Stimulated activated CD8-positive, alpha-beta memory T cell treated with anti-CD3 and anti-CD28 coated beads, Interleukin-4, amount 100 ng/mL, for 4 hours (primary cell): ENCODE measurements at places on chromosomes 12 and 14.

GRCh38 chr14:59303216-59303615 lies 114.7 kb downstream of the DAAM1 start:
- DNase-seq, result no peak

DNA sequence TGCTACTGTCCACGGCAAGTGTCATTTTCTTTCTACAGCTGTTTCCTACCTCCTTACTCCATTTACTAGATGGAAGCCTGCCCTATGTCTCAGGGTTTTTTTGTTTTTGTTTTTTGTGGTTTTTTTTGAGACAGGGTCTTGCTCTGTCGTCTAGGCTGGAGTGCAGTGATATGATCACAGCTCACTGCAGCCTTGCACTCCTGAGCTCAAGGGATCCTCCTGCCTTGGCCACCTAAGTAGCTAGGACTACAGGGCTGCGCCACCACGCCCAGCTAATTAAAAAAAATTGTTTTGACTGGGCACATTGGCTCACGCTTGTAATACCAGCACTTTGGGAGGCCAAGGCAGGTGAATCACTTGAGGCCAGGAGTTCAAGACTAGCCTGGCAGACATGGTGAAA lies 14.7 kb downstream of the TUBA1A start:
- no peak for DNase-seq

GRCh38 chr12:30643366-30643765 lies 52.3 kb downstream of the IPO8 start:
- DNase-seq, result no peak

GRCh38 chr12:19779395-19780056 lies 340.2 kb downstream of the AEBP2 start:
- DNase-seq, result no peak

DNA sequence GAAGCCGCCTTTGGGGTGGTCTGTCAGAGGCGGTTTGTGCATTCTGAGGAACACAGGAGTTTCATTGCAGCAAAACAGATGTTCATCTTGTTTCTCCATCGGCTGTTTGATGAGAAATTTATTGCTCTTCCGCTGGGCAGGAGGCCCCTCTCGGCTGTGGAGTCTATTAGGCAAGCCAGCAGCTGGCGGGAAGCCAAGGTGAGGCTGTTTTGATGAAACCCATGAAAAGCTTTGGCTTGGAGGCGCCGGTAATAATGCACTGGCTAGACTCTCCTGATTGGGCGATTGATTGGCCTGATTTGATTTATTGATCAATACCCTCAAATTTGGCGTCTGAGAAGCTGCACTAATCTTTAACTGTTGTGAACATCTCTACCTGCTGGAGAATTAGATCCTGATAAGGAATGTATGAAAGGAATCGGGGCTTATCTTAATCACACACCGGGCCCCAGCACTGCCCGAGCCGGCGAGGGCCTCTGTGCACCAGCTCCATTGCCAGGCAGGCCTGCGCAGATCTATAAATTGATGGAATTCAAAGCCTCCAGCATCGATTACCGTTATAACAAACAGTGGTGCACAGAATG lies 187.7 kb downstream of the PHETA1 start:
- DNase-seq, result no peak

GRCh38 chr14:67077921-67078320 lies 111.3 kb upstream of the GARIN2 start:
- DNase-seq, result no peak

DNA sequence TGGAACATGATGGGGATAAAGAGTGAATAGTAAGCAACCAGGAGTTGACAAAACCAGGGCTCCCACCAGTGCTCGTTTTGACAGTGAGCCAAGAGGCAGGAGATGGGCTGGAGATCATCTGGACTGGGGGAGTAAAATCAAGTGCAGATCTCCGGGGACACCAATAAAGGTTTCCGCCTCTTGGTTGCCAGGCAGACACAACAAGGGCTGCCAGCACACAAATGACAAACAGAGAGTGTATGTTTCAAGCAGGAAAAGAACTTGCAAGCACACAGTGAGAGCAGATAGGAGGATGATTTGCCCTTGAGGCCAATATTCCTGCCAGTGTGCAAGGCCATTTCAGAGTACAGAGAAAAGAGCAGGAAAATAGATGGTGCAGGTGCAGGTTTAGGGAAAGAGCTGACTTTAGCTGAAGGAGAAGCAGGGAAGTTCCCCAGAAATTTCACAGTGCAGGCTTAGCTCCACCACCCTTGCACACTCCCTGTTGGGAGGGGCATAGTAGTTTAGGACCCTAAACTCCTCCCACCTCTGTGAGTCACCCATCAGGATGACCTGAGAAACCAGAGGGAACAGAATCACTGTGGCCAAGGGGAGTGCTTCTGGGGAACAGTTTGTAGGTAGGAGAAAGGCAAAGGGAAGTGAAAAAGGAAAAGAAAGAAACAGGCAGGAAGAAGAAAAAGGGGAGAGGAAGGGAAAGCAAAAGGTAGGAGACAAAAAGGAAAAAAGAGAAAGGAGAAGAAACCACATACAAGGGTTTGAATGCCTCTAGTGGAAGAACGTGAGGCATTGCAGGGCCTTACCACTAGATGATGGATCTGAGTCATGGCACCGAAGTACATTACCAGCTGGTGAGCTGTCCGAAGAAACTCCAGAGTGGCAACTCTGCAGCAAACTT lies 404.4 kb downstream of the SLC6A15 start:
- no peak for DNase-seq

DNA sequence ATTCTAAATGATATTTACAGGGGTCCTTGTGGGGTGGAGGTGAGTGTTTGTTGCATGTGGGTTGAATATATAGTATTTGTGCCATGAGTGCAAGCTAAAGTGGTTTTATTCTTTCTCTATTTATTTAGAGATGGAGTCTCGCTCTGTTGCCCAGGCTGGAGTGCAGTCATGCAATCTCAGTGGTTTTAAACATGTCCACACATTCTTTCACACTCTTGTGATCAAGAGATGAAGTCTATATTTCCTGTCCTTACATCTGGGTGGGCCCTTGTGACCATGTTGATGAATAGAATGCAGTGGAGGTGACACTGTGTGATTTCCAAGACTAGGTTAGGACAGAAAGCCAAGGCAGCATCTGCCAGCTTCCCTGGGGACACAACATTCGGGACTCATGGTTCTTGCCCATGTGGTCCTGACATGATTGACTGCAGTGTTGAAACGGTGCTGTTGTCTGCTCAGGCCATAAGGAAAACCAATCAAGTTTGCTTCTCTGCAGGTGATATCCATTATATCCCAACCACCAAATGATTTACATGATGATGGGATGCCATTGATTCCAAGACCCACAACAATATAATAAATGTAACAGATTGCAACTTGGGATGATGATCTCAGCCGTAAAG lies 172.6 kb downstream of the SUDS3 start:
- no peak for DNase-seq

- DNase-seq, result peak; percentile 40
Observed at GRCh38 chr12:55996201-55996714, 818 bp upstream of the SUOX start.

DNA sequence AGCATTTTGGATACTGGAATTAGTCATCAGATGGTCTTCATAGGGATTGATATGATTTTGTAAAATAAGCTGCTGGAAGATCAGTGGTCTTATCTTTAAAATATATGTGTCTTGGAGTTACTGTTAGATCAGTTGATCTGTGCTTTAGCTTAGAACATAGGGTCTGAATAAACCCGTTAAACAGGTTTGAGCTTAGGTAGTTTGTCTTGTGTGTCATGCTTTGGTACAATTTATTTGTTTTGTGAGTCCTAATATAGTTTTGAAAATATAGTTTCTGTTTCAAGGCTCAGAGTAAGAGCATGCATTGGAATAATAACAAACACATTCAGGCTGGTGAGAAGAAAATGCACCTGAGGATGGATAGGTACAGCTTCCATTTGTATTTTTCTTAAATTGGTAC lies 505.0 kb downstream of the SLC16A7 start:
- no peak for DNase-seq

GRCh38 chr12:65331456-65331855 lies 53.0 kb downstream of the MSRB3 start:
- no peak for DNase-seq

- DNase-seq, result no peak
Observed at GRCh38 chr12:53612978-53613377, 13.2 kb downstream of the ATF7 start.

DNA sequence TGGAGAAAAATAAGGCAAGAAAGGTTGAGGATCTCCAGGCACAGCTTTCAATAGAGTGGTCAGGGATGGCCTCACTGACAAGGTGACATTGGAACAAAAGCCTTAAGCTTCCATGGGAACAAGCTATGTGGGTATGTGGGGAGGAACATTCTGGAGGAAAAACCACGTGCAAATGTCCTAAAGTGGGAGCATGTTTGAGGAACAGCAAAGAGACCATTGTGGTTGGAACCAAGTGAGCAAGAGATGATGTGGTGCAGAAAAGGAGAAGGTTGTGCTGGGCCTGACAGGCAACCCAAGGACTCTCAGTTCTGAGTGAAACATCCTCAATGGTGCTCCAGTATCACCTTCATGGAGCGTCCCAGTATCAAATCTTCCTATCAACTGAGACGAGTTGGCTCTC lies 184.0 kb downstream of the CAND1 start:
- DNase-seq, result no peak

DNA sequence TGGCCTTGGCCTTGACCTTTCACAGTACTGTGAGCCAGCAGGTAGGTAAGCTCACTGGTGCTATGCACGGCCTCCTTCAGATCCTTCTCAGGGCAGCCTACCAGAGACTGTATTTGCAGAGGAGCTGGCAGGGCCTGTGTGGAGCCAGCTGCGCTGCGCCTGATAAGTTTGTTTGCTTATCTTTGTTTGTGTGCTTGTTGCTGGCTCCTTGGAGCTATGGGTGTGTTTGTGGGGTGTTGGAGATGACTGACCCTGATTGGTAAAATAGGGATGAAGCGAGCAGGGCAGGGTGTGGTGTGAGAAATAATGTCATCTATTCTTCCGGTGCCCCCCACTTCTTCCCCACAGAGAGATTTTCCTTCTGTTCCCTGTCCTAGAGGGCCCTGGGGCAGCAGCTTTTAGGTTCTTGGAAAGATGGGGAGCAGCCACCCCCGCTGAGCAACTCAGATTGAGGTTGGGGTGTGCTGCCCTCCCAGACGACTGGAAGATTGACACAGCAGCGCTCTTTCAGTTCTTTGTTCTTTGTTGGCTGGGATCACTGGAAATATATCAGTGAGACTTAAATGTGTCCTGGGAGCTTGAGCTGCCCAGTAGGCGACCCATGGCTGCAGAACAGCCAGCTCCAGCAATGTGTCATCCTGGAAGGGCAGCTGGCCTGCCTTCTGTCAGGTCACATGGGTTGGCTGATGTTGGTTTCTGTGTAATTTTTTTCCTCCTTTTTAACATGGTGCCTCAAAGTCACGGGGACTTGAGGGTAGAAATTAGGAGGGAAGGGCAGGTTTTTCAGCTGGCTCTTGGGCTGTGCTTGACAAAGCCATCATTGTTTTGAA lies 19.6 kb downstream of the MLXIP start:
- no peak for DNase-seq

GRCh38 chr14:90297876-90298629 lies 33.7 kb downstream of the NRDE2 start:
- no peak for DNase-seq

DNA sequence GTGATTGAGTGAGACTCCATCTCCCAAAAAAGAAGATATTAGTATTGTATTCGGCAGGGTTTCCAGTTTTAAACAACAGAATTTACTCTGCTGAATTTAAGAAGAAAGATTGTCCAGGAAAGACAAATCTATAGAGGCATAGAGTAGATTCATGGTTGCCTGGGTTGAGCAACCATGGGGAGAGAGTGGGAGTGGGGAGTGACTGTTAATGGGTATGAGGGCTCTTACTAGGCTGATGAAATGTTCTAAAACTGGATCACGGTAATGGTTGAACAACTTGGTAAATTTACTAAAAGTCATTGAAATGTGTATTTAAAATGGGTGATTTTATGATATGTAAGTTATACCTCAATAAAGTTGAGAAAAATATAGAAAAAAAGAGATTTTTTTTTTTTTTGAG lies 13.9 kb upstream of the C12orf76 start:
- DNase-seq, result no peak

DNA sequence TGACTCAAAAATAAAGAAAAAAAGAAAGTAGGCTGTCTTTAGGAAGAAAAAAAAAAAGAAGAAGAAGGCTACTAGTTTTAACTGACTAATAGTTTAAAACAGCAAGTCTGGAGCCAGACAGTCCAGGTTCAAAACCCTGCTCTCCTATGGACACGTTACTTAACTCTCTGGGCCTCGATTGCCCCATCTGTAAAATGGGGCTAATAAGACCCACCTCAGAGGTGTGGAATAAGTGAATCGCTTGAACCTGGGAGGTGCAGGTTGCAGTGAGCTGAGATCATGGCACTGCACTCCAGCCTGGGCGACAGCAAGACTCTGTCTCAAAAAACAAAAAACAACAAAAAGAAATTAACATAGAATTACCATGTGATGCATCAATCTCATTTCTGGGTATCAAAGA lies 10.5 kb upstream of the SCARB1 start:
- no peak for DNase-seq

DNA sequence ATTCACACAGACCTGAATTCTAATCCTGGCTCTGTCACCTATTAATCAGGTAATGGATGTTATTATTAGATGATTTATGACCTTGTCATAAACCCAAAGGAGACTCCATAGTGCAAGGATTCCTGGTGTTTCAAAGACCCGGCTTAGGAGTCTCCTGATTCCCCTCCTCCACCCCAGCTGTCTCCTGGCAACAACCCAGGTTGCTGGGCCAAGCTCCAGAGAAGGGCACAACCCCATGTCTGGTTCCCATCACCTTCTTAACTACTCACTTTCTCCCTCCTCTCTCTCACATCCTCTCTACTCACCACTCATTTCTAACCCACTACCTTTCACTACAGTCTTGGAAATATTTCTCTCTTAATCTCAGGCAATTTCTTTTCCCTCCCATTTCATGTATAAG lies 41.6 kb downstream of the RHOJ start:
- DNase-seq, result no peak

- DNase-seq, result no peak
Observed at GRCh38 chr14:59107819-59108218, 80.6 kb upstream of the DAAM1 start.

DNA sequence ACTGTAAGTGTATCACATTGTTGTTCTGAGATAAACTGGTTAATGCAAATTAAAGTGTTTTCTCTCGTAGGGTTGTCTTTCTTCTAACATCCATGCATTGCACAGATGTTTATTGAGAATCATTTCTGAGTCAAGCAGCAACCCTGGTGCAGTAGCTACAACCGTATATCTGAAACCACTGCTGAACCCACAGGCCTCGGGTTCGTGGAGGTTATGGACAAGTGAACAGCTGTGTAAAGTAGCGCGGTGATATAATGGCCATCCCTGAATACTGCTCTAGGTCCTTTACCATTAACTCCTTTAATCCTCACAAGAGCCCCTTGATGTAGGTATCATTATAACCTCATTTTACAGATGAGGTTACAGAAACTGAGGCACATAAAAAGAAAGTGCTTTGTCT lies 486.1 kb upstream of the TMEM132C start:
- no peak for DNase-seq
